ENCODE measurements at places on chromosomes 7 and 10. TPM values are rescaled to one million over a fixed set of nuclear protein-coding genes. Genes with fewer than 3 reads are reported as not detected.

DNA sequence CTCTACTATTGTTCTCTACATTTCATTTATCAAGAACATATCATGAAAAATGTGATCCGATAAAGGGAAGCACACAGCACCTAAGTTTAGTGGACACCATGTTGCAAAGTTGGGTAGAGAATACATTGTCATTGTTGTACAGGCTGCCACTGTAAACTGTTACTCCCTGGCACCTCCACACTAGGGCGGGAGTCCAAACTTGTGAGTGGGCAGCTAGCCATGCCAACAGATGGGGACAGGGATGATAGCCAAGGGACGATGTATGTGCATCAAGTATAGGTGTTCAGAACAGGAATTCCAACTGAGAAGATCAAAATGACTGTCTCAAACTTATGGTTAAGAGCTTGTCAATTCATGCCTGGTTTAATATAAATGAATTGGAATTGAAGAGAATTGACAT lies 31.1 kb upstream of the COMMD3 start:
- no peak for DNase-seq

- no peak for DNase-seq
Measured at GRCh38 chr7:116902867-116903266, 40.5 kb downstream of the CAPZA2 start.

DNA sequence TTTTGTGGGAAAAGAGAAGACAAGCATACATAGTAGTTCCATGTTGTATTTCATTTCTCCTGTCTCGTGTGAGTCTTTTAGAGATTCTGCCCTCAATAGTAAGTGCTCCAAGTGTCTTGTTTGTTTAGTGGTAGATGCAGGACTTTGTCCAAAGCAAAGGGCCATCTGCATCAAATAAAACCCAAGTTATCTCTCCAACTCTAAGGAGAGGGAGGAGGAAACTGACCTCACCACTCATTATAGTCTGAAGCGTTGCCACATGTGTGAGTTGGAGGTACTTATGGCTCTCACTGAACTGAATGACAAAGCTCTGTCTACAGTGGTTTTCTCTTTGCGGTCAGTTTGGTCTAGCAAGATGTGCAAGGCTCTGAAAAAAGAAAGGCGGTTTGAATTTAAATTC lies 272.6 kb downstream of the DOCK4 start:
- no peak for DNase-seq

GRCh38 chr7:64807731-64808365 lies 13.6 kb downstream of the ZNF138 start:
- no peak for DNase-seq

GRCh38 chr7:66110856-66111255 lies 3.8 kb upstream of the CRCP start:
- DNase-seq: no peak

PPP1R17 gene
- total RNA-seq: not detected

ST8SIA6 gene
- total RNA-seq: 0.29 TPM

C10orf53 gene
- total RNA-seq: not detected

PDE1C gene
- 0.49 TPM for total RNA-seq
